ENCODE measurements at places on chromosomes 13 and 19. TPM values are rescaled to one million over a fixed set of nuclear protein-coding genes. Genes with fewer than 3 reads are reported as not detected.

FREM2 gene
- total RNA-seq, result 0.23 TPM

TFDP1 gene
- 39.5 TPM for total RNA-seq

TPTE2 gene
- total RNA-seq, result not detected

IGSF23 gene
- not detected for total RNA-seq

CYP4F3 gene
- total RNA-seq, result 0.88 TPM

ZNF382 gene
- total RNA-seq, result 16.0 TPM

RASIP1 gene
- total RNA-seq, result 17.0 TPM

WDR88 gene
- total RNA-seq, result not detected

ZNF99 gene
- 0.05 TPM for total RNA-seq

C5AR1 gene
- 6.0 TPM for total RNA-seq

LYPD3 gene
- total RNA-seq, result 0.14 TPM

SBK2 gene
- 2.5 TPM for total RNA-seq

BRME1 gene
- 0.68 TPM for total RNA-seq

ZNF554 gene
- 4.0 TPM for total RNA-seq

BIVM gene
- 28.0 TPM for total RNA-seq

NMRK2 gene
- 558 TPM for total RNA-seq

MLNR gene
- not detected for total RNA-seq

CDK8 gene
- 9.6 TPM for total RNA-seq

MBD3L2 gene
- total RNA-seq, result not detected

CCDC122 gene
- 10.9 TPM for total RNA-seq

CD79A gene
- total RNA-seq, result not detected

TMC4 gene
- 1.8 TPM for total RNA-seq

PSG1 gene
- not detected for total RNA-seq

PRTN3 gene
- not detected for total RNA-seq

TUBA3C gene
- total RNA-seq, result not detected

MYBPC2 gene
- total RNA-seq, result not detected

CASP14 gene
- not detected for total RNA-seq

IGFL3 gene
- total RNA-seq, result not detected

TTYH1 gene
- total RNA-seq, result 1.4 TPM

ZIK1 gene
- total RNA-seq, result 3.1 TPM

ZNF235 gene
- 3.5 TPM for total RNA-seq

PCSK4 gene
- 1.7 TPM for total RNA-seq

NLRP12 gene
- total RNA-seq, result 0.28 TPM

ARHGAP45 gene
- 5.0 TPM for total RNA-seq

ZNF284 gene
- 1.6 TPM for total RNA-seq

FFAR2 gene
- total RNA-seq, result 0.47 TPM

ZSWIM9 gene
- 5.5 TPM for total RNA-seq

MAMSTR gene
- 2.3 TPM for total RNA-seq

Data from heart right ventricle (tissue), 16 donors.